ENCODE measurements at places on chromosomes 16 and 17.
A peak's percentile ranks its signal among the peaks of the same experiment; 100 is the strongest.

- no peak for DNase-seq
These were observed 35.9 kb downstream of the FZD2 start for GRCh38 chr17:44593156-44593555.

DNA sequence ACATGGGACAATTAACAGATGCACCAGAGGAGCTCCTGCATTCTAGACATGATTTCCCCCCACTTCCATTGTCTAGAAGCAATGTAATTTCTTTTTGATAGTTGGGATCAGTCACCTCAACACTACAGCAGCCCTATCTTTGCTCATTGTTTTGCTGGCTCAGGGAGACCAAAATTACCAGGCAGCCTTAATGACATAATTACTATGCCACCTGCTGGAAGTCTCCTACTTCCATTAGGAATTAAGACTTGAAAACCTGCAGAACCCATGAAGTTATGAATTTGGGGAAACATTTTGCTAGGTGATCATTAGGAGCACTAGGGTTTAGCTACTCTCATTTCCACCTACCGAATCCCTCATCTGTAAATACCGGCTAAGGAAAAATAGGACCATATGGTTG is 312.0 kb upstream of the CA10 start:
- DNase-seq = no peak

DNA sequence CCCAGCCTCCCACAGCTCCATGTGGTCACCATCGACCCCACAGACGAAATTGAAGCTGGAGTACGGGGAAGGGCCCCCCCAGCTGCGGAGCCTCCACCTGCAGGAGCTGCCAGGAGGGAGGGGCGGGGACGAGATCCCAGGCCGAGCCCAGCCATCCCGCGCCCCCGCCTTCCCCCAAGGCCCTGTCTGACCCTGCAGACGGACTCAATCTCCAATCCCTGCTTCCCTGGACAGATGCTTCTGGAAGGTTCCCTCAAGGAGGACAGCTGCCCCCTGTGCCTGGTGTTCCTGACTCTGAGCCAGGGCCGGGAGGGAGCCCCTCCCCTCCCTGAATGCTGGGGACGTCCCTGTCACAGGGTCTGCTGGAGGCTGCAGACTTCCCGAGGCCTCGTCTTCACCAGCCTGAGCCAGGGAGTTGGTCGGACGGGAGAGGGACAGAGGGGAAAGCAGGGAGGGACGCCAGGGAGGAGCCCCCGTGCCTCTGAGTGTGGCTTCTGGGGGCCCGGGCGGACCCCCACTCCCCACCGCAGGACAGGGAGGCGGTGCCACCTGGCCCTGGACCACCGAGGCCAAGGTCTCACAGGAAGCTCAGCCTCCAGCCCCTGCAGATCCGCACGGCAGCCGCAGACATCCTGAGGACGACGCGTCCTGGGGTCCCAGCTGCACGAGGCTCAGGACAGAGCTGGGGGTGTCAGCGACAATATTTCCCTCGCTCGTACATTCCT is 21.3 kb upstream of the C1QTNF8 start:
- DNase-seq = no peak

DNA sequence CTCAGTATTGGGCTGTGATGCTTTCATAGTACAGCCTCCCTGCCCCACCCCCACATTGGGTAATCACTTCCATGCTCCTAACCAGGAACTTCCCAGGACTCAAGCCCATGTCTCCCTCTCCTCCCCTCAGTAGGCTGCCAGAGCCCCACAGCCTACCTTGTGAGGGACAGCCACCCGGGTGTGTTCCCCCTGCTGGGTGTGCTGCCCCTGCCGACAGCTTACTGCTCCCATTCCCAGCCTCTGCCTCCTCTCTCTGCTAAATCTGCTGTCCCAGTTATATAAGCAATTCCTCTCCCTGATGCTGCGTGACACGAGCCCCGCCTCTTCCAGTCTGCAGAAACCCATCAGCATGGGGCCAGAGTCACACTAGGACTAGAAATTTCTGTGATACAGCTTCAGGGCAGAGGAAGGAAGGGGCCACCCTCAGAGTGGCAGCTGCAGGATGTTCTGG is at the start of gene RSKR:
Gene RSKR (minus strand): TSS at position 255 of the 451 bp plus-strand sequence. CDS start 24 bp downstream, at position 231.
- DNase-seq = no peak

GRCh38 chr17:49861150-49861884 is 13.4 kb upstream of the TAC4 start:
- DNase-seq = peak; percentile 65

DNA sequence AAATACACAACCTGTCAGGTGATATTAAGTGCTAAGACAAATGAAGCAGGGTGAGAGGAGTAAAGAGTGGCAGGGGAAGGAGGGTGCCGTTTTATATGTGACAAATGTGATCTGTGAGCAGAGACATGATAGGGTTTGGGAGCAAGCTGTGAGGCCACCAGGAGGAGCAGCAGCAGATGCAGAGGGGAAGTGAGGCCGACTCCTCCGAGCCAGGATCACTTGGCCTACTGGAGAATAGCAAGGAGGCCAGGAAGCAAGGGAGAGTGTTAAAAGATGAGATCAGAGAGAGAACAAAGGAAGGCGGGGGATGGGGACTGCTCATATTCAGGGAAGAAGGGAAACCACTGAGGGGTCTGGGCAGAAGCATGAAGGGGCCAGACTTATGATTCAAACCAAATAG is 129.4 kb downstream of the TANGO6 start:
- peak; percentile 62 for DNase-seq

GRCh38 chr16:46853713-46854443 is 22.9 kb upstream of the C16orf87 start:
- DNase-seq = peak; percentile 59

- DNase-seq = peak; percentile 86
These were observed 164.4 kb upstream of the GSE1 start for GRCh38 chr16:85448557-85449190.

DNA sequence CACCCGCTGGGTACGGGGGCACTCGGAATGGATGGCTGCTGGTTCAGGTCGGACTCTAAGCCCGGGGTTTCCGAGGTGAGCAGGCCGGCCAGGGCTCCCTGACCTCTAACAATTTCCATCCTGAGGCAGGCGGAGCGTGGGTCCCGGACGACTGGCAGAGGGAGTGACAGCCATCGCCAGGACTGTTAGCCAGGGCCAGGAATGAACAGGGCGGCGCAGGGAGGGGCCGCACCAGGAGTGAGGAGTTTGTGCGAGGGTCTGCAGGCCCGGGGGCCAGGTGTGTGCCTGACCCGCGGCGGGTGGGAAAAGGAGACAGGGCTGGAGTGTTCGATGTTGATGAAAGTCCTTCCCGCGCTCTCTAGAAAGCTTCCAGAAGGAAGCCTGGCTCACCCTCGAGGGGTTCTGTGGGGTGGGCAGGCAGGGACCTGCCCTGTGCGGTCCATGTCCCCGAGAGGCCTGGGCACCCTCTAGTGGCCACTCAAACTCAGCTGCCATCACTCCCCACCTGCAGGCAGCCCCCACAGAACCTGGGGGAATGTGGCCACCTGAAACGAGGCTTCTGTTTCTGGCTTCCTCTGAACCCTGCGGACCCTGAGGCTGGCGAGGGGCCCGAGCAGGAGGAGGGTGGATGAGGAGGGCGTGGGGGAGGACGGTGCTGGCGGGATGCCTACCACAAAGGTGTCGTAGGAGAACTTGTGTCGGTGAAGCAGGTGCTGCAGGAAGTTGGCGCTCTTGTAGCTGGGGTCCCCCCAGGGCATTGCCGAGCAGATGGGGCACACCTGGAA is 8.2 kb downstream of the RNF166 start:
- DNase-seq = no peak

DNA sequence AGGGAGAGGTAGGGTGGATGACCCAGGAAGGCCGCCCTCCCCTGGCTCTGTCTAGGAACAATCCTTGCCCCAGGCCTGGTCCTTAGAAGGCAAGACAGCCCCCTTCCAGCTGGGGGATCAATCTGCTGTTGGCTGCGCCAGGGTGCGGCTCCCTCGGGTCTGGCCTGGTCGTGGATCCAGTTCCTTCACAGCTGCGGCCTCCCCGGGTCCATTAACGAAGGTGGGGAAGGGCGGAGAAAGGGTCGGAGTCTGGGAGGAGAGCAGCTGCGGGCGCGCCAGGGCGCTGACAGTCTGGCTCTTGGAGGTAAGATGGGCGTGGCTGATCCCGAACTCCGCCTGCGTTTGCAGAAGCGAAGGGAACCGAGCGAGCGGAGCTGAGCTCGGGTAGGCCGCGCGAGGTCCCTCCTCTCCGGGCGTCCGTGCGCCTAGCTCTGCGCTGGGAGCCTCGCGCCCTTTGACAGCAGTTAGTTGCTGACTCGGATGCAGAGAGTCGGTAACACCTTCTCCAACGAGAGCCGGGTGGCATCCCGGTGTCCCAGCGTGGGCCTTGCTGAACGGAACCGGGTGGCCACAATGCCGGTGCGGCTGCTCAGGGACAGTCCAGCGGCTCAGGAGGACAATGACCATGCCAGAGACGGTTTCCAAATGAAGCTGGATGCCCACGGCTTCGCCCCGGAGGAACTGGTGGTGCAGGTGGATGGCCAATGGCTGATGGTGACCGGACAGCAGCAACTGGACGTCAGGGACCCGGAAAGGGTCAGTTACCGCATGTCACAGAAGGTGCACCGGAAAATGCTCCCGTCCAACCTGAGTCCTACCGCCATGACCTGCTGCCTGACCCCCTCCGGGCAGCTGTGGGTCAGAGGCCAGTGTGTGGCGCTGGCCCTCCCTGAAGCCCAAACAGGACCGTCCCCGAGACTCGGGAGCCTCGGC is at the start of gene HSPB9:
Gene HSPB9 (plus strand): TSS at position 434 of the 933 bp plus-strand sequence. CDS start 47 bp downstream, at position 481.
- peak; percentile 80 for DNase-seq

GRCh38 chr17:56486732-56487131 is 106.8 kb upstream of the NOG start:
- no peak for DNase-seq

GRCh38 chr16:83676086-83676485 is 131.7 kb upstream of the HSBP1 start:
- no peak for DNase-seq

GRCh38 chr16:85738923-85739715 is 11.8 kb downstream of the C16orf74 start:
- no peak for DNase-seq

GRCh38 chr16:81808933-81809480 is 29.9 kb downstream of the PLCG2 start:
- DNase-seq = no peak

- no peak for DNase-seq
These were observed 430.2 kb upstream of the EEF2KMT start for GRCh38 chr16:5527817-5528216.

GRCh38 chr16:56965149-56966092 is 3.7 kb downstream of the CETP start:
- no peak for DNase-seq

- no peak for DNase-seq
These were observed 8.4 kb downstream of the NDUFAB1 start for GRCh38 chr16:23587726-23588125.

- no peak for DNase-seq
These were observed 9.8 kb downstream of the MSRB1 start for GRCh38 chr16:1933097-1933661.
